Hematopoietic multipotent progenitor cell treated with erythropoietin and hydrocortisone succinate and interleukin-3 and kit ligand, for 6 days (in vitro differentiated cells): ENCODE measurements at places on chromosomes 6 and 20.

- no peak for DNase-seq
Measured at GRCh38 chr6:30885999-30886896, 1.9 kb downstream of the DDR1 start.

GRCh38 chr6:104400844-104401243, 458.9 kb downstream of the HACE1 start:
- no peak for DNase-seq

DNA sequence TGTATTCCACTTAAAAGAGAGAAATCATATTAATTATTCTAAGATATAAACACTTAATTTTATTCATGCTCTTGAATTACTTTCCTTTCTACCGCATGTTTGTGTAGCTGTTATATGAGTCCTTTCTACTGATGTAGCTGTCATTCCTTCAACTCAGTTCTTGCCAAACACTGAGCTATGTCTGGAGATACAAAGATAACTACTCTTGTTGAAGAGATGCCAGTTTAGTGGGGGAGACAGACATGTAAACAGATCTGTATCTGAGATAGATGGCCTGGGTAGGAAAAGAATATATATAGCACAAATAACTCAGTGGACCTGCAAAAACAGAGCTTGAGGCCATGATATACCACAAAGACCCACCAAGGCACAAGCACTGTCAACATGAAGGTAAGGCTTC, 157.3 kb downstream of the BTBD9 start:
- peak; percentile 56 for DNase-seq

DNA sequence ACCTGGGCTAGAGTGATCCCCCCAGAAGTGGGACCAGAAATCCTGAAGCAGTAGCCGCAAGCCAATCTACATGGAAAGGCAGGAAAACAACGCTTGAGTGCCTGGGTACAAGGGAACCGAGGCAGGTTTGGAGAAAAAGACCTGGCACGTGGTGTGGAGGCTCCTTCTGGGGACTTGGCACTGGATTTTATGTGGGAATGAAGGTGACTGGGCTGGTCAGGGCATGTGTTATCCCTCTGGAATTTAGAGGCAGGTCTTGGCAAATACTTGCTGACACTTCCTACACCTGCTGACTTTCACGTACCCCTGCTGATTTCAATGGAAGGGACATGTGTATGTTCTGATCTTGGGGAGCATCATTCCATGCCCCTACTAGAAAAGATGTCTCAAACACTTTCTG, 25.0 kb upstream of the FAM217A start:
- no peak for DNase-seq

GRCh38 chr6:49220293-49220692, 242.8 kb downstream of the MMUT start:
- DNase-seq: no peak

GRCh38 chr6:132085731-132086130, 134.6 kb upstream of the CCN2 start:
- no peak for DNase-seq

DNA sequence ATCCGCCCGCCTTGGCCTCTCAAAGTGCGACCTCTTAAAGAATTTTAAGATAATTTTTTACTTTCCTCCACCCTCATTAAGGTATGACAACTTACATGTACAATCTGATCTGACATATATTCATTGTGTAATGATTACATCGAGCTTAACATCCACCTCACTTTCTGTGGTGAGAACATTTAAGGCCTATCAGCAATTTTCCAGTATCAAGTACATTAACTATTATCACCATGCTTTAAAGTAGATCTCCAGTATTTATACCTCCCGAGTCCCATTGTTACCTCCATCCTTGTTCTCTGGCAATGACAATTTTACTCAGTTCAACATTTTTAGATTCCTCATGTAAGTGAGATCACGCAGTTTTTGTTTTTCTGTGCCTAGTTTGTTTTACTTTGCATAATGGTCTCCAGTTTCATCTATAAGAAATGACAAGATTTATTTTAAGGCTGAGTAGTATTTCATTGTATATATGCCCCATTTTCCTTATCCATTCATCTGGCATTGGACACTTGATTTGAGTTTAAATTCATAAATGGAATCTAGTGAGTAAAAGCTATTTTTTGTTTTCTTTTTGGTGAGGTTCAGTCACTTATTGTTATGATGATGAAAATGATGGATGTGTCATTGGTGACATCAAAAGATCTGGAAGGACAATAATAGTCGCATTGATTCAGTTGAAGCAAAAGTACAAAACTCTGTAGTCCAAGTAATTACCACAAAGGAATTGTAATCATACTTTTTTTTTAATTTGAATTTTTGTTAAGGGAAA, 87.0 kb downstream of the OR2B2 start:
- peak; percentile 74 for DNase-seq

DNA sequence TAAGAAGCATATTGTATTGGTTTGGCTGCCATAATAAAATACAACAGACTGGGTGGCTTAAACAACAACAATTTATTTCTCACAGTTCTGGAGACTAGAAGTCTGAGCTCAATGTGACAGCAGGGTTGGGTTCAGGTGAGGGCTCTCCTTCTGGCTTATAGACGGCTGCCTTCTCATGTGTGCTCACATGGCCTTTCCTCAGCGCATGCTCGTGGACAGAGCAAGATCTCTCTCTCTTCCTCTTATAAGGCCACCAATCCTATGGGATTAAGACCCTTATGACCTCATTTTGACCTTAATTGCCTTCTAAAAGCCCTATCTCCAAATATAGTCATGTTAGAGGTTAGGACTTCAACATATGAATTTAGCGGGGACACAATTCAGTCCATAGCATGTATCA, 32.4 kb upstream of the GFOD1 start:
- DNase-seq: no peak

DNA sequence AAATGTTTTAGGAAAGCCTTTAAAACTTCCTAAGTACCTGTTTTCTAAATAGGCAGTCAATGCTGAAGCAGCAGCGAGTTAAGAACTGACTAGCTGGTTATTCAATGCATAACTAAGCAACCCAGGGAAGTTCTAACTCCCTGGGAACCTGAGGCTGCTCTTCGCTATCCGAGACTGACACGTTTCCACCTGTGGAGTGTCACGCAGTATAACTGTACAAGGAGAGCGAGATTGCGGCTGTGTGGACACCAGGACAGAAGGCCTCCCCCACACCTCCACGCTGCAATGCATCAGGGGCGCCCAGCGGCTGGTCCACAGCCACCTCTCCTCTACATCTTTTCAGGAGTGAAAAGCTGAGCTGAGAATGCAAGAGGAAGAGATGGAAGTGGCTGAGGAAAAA, 8.0 kb downstream of the PXDC1 start:
- no peak for DNase-seq

DNA sequence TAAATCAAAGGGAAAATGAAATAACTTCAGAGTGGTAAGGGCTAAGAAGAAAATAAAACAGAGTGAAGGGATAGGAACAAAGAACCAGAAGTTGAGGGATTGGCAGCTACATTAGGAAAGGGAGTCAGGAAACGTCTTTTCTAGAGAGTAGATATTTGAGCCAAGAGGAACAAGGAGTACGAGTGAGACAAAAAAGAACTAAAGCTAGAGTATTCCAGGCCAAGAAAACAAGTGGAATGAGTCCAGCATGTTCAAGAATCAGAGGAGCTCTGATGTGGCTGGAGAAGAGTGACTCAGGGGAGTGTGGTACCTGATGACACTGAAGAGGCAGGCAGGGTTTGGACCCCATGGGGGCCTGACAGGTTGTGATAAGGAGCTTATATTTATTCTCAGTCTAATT, 66.3 kb downstream of the CEP162 start:
- DNase-seq: no peak

DNA sequence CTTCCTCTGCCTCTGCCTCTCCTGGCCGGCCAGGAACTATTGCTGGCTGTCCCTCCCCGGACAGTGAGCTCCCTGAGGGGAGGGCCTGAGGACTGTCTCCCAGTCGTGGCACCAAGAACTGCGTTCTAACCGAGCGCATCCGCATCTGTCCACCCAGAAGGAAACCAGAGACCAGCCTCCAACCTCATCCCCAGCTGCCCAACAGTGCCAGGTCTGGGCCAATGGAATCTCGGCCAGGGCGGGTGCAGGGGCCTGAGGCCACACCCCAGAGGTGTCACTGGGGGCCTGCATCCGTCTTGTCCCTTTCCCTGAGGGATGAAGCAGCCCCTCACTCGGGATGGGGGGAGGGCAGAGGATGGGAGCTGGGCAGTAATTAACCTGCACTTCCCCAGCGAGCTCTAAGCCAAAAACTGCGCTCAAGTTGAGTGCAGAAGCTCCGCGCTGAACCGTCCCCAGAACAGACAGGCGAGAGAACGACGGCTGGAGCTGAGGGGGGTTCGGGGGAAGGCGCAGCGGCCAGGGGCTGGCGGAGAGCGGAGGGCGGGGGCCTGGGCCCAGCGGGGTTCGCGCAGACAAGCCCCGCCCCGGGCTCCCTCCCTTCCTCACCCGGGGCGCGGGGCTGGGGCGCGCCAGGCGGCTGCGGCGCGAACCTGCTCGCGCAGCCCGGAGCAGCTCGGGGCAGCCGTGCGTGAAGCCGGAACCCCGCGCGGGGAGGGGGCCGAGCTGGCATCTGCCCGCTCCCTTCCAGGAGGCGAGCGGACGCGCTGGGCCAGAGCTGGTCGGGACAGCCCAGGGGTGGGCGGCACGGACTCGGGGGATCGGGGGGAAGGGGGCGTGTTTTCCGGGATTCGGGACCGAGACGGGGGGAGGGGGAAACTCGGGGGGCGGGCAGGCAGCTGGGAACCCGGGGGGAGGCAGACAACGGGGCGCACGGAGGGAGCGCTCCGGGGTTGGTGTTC, 1.4 kb downstream of the TFEB start:
- DNase-seq: peak; percentile 53

DNA sequence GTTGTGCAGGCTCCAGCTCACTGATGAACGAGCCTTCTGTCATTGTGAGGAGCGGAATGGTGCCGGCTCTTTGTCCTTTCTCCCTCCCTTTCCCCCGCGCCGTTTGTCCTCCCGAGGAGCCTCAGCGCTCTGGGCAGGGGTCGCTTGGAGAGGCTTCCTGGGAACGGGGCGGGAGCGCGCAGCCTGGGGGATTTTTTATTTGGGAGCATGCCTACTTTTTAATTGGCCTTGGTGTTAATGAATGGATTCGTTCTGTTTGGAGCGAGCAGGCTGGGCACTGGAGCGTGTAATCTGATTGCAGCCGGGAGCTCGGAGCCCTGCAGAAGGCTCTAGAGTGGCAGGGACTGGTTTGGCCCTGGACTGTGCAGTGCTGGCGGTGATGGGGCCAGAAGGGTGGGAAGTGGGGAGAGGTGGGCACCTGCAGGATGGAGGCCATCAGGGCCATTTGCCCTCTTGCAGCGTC, 118.8 kb downstream of the CDH4 start:
- DNase-seq: no peak

DNA sequence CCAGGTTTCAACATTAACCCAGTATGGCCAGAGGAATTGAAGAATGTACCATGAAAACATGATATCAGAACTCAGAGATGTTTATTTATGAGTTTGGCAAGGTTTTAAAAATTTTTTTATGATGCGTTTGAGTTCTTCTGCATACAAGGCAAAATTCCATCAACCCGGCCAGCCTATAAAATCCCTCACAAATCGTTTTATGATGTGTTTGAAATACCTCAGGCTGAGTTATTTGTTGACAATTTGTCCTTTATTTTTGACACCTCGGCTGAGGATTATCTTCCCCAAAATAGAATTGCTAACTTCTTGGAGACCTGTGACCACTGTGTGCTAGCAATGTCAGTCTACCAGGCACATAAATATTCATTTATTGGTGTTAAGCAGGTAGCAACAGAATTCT, 91.9 kb upstream of the SLC24A3 start:
- DNase-seq: no peak

- no peak for DNase-seq
Measured at GRCh38 chr20:35583636-35584560, 31.7 kb upstream of the SPAG4 start.

DNA sequence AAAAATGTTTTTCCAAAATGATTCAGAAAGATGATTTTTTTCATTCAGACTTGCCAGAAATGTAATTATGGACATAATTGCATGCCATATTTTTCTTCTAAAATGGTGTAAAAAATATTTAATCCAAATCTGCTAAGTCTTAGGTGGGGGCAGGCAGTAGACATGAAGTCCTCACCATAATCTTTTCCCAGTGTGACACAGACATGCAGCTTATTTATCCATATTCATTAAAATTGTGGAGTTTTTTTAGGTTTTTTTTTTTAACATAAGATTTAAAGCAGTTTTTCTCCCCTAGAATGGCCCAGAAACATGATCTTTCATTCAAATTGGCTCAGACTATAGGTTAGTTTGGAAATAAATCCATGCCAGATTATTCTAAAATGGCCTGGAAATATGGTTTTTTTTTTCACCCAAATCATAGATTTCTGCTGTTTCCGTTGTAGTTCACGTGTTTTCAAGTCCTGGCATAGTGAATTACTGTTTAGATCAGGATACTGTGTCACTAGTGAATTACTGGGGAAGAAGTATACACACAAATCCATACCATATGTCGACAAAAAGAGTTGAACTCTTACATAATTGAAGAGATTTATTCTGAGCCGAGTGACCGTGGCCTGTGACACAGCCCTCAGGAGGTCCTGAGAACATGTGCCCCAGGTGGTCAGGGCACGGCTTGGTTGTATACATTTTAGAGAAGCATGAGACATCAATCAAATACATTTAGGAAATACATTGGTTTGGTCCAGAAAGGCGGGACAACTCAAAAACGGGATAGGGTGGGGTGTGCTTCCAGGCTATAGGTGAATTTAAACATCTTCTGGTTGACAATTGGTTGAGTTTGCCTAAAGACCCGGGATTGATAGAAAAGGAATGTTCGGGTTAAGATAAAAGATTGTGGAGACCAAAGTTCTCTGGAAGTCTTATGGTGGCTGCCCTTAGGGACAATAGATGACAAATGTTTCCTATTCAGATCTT, 33.9 kb downstream of the ZNF133 start:
- DNase-seq: no peak

GRCh38 chr6:155001934-155002333, 6.8 kb downstream of the TIAM2 start:
- DNase-seq: no peak

GRCh38 chr6:87738000-87738399, 36.0 kb upstream of the AKIRIN2 start:
- no peak for DNase-seq

DNA sequence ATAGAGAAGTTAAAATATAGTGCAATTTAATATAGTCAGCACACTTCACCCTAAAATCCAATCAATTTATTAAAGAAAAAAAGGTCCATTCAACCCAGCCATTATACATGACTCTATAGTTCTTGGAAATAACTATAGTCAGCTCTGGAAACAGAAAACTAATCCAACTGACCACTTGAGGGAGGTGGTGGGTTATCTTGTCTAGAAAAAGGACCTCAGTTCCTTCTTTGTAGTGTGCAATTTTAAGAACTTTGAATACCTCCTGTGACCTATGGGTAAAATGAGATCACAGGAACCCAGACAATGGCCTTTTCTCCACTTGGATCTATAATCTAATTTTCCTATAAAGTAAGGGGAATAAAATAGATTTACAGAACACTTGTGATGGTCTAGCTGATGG, 163.6 kb upstream of the CENPW start:
- DNase-seq: peak; percentile 53

- DNase-seq: no peak
Measured at GRCh38 chr20:18922251-18922650, 108.7 kb downstream of the SCP2D1 start.

DNA sequence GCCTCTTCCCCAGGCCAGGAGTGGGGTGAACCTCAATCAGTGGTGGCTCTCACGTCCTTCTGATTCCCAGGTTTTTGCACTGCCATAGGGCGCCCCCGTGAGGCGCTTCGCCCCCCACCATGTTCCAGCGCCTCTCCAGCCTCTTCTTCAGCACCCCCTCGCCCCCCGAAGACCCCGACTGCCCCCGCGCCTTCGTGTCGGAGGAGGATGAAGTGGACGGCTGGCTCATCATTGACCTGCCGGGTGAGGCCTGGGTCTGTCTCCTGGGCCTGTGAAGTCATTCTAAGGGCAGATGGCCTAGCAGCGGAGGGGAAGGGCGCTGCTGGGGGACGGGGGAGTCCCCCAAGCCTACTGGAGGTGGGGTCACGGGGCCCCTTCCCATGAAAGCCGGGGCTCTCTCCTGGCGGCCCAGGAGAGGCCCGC, 4.5 kb downstream of the TP53INP2 start:
- DNase-seq: peak; percentile 72
